Activated CD4-positive, alpha-beta T cell treated with anti-CD3 and anti-CD28 coated beads, Interleukin-2, Interleukin-6, amounts not matched to agents 100 ng/mL and 50 ng/mL, durations not matched to agents 16 hours and 8 hours (primary cell): ENCODE measurements at places on chromosomes 6 and 20.

- no peak for DNase-seq
These were observed 121.9 kb upstream of the BTN3A2 start for GRCh38 chr6:26243132-26243531.

DNA sequence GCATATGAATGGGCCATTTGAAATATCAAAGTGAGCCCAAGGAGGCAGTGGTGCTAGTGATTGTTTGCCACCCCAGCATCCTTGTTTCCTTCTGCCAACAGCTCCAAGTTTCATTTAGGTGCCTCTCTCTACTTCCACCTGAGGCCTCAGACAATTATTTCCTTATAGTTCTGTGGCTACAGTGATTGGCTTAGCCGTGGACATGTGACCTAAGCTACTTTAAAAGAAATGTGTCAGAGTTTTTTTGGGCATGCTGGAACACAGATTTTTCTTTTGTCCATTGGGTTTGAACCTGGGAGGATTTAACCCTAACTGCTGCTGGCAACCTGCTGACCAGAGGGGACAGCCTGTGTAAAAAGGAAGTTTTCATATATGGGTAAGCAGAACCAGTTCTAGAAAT, 319.4 kb downstream of the CD109 start:
- no peak for DNase-seq

- no peak for DNase-seq
These were observed 130.7 kb downstream of the RNASET2 start for GRCh38 chr6:166825553-166826145.

DNA sequence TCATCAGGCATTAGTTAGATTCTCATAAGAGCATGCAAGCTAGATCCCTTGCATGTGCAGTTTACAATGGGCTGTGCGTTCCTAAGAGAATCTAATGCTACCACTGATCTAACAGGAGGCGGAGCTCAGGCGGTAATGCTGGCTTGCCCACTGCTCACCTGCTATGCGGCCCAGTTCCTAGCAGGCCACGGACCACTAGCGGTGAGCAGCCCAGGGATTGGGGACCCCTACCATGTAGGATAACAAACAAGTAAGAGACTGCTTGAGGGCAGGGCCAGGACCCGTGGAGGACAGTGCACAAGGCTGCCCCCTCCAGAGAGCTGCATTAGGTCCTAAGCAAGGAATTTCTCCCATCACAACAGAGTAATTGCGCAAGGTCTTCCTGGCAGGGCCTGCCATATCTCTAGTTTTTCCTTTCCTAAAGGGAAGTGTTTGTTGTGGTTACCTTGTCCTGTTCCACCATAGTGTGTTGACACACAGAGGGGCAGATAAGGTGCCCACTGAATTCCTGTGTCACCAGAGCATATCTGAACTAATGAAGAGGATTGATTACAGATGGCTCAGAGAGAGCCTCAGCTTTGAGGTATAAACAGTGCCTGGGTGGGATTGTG, 58.0 kb downstream of the PACRG start:
- DNase-seq: no peak

GRCh38 chr6:124823240-124824111, 138.8 kb upstream of the RNF217 start:
- DNase-seq: no peak

DNA sequence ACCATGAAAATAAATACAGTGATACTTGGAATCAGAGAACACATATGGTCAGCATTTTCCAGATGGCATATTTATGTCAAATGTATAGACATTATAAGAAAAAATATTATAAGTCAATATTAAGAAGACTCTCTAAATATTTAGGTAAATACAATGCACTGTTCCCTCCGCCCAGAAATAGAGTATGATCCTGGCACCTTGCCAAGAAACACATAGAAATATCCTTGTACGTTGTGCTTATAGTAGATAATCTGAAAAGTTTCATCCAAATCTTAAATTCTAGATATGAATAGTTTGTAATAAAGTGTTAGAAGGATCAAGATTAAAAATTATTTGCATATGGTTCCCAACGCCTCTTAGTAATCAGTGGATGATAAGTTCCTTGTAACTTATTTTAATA, 645.8 kb upstream of the GJE1 start:
- no peak for DNase-seq

- no peak for DNase-seq
These were observed 9.4 kb downstream of the SALL4 start for GRCh38 chr20:51792960-51793359.

- no peak for DNase-seq
These were observed 92.1 kb downstream of the RIN2 start for GRCh38 chr20:19850198-19850533.

GRCh38 chr6:62652692-62653328, 366.8 kb upstream of the KHDRBS2 start:
- no peak for DNase-seq

DNA sequence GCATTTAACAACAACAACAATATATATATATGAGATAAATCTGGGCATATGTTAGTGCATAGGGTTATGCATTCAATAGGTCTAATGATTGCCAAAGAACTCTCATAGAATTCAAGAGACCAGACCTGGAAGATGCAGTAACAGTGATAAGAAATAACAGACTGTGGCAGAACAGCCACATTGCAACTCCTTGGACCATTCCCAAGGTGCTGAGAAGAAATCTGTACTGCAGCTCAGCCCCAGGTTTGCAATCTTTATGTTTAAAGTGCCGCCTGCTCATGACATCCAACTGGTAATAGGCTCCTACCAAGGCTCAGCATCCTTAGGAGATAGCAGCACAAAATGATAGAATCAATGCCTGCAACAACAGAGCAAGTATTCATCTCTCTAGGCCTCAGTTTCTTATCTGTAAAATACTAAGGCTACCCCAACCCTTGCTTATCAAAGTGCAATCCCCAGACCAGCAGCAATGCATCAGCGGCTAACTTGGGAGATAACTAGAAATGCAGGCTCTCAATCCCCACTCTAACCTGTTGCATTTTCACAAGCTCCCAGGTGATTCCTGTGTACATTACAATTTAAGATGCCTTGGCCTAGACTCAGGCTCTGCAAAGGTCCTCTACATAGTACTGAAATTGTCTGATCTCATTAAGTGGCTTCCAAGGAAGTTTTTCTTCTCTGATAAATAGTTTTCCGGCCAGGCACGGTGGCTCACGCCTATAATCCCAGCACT, 30.6 kb upstream of the PIM1 start:
- DNase-seq: no peak

DNA sequence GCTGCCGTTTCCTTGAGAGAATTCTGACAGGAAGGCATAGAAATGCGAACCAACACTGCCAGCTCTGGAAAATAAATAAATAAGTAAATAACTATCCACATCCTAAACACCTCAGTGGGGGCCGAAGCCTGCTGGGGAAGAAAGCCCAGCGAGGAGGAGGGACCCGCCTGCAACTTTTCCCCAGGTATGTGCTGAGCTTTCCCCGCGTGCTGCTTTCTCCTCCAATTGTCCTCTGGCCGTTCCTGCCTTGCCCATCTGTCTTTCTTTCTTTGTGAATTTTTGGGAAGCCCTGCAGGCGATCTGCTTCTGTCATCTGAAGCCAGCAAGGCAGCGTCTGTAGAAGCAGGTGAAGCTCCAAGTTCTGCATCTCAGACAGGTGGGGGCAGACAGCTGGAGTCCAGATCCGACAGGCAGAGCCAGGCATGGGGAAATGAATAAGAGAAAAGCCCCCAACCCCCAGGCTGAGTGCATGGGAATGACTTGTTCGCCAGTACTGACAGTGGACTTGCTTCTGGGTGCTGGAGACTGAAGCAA, 49.2 kb upstream of the IL17A start:
- no peak for DNase-seq

DNA sequence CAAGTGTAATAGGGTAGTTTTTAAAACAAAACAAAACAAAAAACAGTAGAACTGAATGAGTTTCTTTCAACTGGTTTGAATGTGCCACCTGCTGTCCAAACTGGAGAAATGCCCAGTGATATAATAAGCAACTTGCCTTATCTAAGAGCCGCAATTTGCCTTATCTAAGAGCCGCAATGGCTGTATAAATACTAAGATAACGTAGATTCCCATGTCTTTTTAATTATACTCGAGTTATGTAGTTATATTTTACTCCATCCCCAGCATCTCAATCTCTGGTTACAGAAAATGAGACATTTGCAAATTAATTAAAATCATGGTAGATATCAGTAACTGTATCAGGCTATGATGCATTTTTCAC, 67.2 kb downstream of the RPP40 start:
- peak; percentile 32 for DNase-seq

DNA sequence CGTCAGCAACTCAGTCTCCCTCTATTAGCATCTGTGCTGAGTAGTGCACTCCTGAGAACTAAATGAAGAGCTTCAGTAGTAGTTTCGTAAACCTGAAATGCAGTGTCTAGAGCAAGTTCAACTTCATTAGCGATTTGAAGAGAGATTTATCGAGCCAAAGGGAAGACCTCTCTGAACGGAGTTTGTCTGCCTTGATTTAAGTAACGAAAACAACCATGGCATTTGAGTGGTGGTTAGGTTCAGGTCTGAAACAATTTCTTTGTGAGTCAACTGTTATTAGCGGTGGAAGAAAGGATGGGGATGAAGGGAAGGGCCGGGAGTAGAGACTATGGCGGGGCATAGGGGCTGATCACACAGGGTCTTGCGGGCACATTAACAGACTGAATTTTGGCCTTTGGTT, 150.5 kb downstream of the BCAS1 start:
- no peak for DNase-seq

DNA sequence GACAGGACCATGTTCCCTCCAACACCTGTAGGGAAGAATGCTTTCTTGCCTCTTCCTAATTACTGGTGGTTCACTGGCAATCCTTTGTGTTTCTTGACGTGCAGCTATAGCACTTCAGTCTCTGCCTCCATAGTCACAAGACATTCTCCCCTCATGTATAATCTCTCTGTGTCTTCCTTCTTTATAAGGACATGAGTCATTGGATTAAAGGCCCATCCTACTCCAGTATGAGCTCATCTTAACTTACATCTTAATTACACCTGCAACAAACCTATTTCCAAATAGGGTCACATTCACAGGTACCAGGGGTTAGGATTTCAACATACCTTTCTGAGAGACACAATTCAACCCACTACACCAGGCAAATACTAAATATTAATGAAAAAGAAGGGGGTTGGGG, 213.6 kb downstream of the RNGTT start:
- DNase-seq: no peak

- DNase-seq: peak; percentile 56
These were observed 71.3 kb downstream of the ATXN1 start for GRCh38 chr6:16689788-16690607.

DNA sequence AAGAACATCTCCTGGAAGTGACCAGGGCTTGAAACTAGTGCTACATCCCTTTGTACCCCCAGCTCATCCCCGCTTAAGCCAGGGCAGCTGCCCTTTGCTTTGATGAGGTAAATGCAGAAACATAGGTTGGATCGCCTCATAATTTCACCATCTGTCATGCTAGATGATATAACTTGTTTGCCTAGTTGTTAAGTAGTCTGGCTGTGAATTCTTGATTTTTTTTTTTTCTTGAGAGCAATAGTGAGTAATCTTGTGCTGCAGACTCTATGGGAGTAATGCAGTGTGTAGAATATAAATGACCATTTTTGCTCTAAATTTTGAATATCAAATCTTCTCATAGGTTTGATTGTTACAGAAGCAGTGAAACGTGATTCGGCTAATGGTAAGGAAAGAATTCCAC, 4.1 kb downstream of the TRDN start:
- DNase-seq: no peak

- DNase-seq: no peak
These were observed 41.7 kb downstream of the PHF3 start for GRCh38 chr6:63677282-63677681.

DNA sequence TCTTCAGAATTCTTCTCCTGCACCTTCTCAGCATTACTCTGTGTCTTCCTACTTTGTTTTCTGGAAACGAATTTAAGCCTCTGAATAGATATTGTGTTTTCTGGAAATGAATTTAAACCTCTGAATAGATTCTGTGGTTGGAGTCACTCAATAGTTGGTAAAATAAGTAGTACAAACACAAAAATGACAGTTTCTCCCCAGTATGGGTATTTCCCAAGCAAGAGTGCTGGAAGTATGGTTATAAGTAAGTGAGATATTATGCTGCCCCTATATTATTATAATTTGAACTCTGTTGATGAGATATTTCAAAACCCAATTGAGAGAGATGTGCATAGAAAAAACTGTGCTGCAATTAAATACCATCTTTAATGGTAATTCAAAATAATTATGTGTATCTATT, 94.9 kb downstream of the TINAG start:
- DNase-seq: no peak

DNA sequence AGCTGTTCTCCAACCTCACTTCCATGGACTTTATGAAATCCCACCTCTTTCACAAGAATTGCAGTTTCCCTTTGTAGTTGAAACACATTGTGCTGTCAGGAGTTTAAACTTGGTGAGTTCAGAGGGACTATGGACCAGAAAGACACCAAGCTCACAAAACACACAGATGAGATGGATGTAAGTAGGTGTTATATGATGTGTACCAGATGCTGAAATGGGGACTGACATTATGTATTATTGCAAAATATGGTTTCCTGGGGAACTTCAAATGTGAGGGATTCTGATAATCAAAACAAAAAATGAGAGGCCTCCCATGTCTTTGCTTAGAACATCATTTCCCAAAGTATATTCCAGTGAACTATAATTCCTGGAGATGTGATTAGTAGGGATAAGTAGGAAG, 401.1 kb upstream of the ARID1B start:
- no peak for DNase-seq

GRCh38 chr6:17390276-17390675, 3.1 kb upstream of the CAP2 start:
- DNase-seq: no peak

- DNase-seq: no peak
These were observed 19.8 kb downstream of the DLL1 start for GRCh38 chr6:170270984-170271593.

DNA sequence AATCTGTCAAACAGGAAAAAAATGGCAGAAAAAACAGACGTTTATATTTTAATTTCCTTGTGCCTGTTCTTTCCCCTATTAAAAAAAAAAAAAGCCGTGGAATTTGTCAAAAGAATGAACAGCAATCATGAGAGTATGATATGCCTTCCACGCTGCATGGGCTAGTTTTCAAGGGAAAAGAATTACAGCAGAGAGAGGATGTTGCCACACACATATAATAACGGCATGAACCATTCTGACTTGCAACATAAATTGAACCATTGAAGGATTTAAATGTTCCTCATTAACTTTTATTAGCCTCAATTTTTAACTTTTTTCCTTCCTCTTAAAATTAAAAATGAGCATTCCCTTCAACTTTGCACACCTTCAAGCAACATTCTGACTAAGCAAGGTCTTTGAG, 301.8 kb downstream of the FOXC1 start:
- DNase-seq: no peak

DNA sequence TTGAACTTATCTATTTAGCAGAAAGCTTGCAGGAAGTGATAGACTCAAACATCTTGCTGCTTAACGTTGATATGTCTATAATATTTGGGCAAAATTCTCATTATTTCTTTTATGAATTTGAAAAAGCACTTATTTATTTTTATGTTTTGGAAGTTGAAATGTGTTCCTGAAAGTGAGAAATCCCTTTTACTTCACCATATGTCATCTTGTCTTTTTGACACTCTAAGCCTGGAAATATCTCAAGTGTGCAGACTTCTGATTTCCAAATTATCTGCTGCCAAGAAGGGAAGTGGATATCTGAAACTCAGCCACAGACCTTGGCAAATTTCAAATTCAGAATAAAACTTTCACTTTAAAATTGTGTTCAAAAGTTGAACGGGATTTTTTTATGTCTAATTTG, 368.7 kb upstream of the MANEA start:
- no peak for DNase-seq
